ENCODE measurements at places on chromosomes 1 and 21.

- no peak overlapping the region for H3K27ac ChIP-seq
- no peaks in the 10 kb centered on the region for H3K27me3 ChIP-seq
- no peak for DNase-seq
- H3K4me1 ChIP-seq, result no peaks in the 10 kb centered on the region
- H3K36me3 ChIP-seq, result no peaks in the 10 kb centered on the region
Measured at GRCh38 chr1:98842241-98842640, 162.4 kb downstream of the PLPPR5 start.

GRCh38 chr1:108758796-108759195 lies 12.3 kb downstream of the STXBP3 start:
- peaks cover 21% of the 10 kb centered on the region for H3K36me3 ChIP-seq
- no peaks in the 10 kb centered on the region for H3K4me1 ChIP-seq
- no peaks in the 10 kb centered on the region for H3K27me3 ChIP-seq
- no peak overlapping the region for H3K4me3 ChIP-seq

- DNase-seq, result no peak
- H3K36me3 ChIP-seq, result no peaks in the 10 kb centered on the region
- no peaks in the 10 kb centered on the region for H3K27me3 ChIP-seq
- no peak overlapping the region for H3K4me3 ChIP-seq
- H3K27ac ChIP-seq, result no peak overlapping the region
Measured at GRCh38 chr1:198575798-198576641, 35.5 kb upstream of the ATP6V1G3 start.

DNA sequence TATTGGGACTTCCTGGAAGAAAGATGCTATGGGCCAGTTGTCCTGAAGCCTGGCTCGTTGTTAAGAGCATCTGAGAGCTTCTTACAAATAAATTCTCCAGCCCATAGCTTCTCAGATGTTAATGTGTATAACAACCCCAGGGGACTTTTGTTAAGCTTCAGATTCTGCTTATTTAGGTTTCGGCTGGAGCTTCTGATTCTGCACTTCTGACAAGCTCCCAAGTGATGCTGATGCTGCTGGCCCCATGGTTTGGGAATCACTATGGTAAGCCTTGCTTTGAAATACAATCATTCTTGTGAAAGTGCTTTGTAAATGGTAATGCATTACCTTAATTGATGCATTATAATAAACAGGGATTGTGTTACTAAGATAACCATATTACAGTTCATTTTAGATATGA lies 281.8 kb upstream of the PLD5 start:
- no peak overlapping the region for H3K27ac ChIP-seq
- no peaks in the 10 kb centered on the region for H3K4me1 ChIP-seq
- H3K36me3 ChIP-seq, result no peaks in the 10 kb centered on the region
- DNase-seq, result no peak
- no peak overlapping the region for H3K4me3 ChIP-seq

DNA sequence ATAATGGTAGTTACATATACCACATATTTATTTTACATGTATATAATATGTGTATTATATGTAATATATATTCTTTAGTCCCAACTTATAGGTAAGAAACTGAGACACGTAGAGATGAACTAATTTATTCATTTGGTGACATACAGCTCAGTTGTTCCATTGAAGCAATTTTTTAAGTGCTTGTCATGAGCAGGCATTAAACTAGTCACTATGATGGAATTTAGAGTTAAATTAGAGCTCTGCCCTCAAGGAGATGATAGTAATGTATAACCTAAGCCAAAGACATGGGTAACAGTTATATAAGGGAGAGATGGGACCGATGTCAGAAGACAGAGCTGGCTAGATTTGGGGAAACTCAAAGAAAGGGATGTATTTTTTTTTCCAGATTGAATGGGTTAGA lies 83.0 kb downstream of the ST6GALNAC5 start:
- H3K4me3 ChIP-seq, result no peak overlapping the region
- no peaks in the 10 kb centered on the region for H3K27me3 ChIP-seq
- H3K4me1 ChIP-seq, result no peaks in the 10 kb centered on the region
- H3K36me3 ChIP-seq, result no peaks in the 10 kb centered on the region
- H3K27ac ChIP-seq, result no peak overlapping the region

GRCh38 chr1:44985747-44986359 lies 542 bp downstream of the EIF2B3 start:
- no peaks in the 10 kb centered on the region for H3K27me3 ChIP-seq
- H3K27ac ChIP-seq, result peak overlapping the region; percentile 54
- peaks cover 7% of the 10 kb centered on the region for H3K4me1 ChIP-seq
- DNase-seq, result no peak
- H3K36me3 ChIP-seq, result peaks cover under 1% of the 10 kb centered on the region

DNA sequence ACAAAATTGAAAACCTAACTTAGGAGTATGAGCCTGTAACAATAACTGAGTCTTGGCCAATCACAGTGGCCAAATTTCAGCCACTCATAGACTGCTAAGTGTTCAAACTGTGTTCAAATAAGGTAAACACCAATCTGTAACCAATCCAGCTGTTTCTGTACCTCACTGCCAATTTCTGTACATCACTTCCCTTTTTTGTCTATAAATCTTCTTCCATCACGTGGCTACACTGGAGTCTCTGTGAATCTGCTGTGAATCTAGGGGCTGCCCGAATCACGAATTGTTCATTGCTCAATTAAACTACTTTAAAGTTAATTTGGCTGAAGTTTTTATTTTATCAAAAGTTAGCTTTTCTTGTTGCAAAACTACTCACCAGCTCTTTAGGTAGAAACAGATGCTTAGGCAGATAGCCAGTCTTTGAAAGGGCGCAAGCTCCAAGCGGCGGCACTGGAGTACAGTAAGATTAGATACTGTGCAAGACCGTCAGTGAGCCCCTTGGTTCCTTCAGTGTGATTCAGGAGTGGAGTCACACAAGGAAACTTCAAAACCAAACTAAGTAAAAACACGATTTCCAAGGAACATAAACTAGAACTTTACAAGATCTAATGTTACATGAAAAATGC lies 43.2 kb upstream of the ADGRL2 start:
- no peak overlapping the region for H3K27ac ChIP-seq
- DNase-seq, result no peak
- H3K4me1 ChIP-seq, result no peaks in the 10 kb centered on the region
- H3K27me3 ChIP-seq, result no peaks in the 10 kb centered on the region
- H3K4me3 ChIP-seq, result no peak overlapping the region
- no peaks in the 10 kb centered on the region for H3K36me3 ChIP-seq

- H3K36me3 ChIP-seq, result no peaks in the 10 kb centered on the region
- H3K4me3 ChIP-seq, result no peak overlapping the region
- H3K27ac ChIP-seq, result no peak overlapping the region
- H3K4me1 ChIP-seq, result no peaks in the 10 kb centered on the region
- no peaks in the 10 kb centered on the region for H3K27me3 ChIP-seq
- DNase-seq, result no peak
Measured at GRCh38 chr1:57122031-57122430, 156.2 kb upstream of the C8B start.

DNA sequence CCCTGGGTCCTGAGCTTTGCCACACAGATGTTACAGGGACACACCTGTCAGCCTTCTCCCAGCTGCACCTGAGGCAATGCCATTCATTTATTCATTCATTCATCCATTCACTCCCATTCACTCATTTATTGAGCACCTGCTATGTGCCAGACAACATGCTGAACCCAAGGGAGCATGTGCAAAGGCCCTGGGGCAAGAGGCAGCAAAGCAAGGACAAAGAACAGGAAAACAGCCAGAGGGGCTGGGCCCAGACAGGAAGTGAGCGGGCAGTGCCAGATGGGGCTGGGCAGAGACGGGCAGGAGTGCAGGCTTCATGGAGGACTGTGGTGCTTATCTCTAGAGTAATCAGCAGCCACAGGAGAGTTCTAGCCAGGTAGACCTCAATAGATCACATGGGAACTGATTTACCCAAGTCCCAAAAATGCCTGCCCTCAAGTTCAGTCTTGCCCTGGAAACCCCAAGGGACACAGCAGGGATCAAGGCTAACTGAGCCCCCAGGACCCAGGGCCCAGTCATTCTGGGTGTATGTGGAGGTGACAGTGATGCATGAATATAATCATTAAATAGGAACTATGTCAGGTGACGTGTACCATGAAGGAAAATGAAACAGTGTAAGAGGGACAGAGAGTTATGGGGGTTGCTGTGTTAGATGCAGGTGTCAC lies 530.3 kb downstream of the MATN1 start:
- H3K36me3 ChIP-seq, result no peaks in the 10 kb centered on the region
- no peaks in the 10 kb centered on the region for H3K27me3 ChIP-seq
- no peak overlapping the region for H3K4me3 ChIP-seq
- no peak for DNase-seq
- H3K27ac ChIP-seq, result no peak overlapping the region

DNA sequence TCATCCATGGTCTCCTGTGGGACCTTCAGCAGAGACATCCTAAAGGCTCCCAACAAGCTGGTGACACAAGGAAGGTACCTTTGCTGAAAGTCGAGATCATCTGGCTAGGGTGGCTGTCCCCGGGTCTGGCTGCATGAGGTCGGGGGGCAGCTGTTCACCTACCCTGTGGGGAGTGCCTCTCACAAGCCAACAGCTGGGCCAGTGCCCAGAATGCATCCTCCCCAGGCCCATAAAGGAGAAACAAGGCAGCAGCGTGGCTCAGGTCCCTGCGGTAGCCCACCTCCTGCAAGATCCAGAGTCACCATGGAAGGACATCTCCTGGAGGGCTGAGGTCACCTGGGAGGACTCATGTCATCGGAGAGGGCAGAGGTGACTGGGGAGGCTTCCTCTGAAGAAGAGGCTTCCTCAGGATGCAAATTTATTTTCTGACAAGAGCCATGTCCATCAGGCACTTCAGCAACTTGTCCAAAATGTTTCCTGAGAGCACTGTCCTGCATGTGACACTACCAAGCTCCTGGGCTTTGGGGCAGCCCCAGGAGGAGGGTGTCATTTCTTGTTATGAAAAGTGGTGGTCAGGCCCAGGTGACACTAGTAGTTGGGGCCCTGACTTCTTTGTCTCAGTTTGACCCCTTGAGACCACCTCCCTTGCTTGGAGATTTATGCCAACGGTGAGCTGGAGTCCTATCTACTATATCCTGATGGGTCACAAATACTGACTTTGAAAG lies 6.7 kb upstream of the SMYD3 start:
- no peaks in the 10 kb centered on the region for H3K27me3 ChIP-seq
- no peak overlapping the region for H3K27ac ChIP-seq
- H3K36me3 ChIP-seq, result no peaks in the 10 kb centered on the region
- DNase-seq, result no peak
- H3K4me3 ChIP-seq, result no peak overlapping the region

DNA sequence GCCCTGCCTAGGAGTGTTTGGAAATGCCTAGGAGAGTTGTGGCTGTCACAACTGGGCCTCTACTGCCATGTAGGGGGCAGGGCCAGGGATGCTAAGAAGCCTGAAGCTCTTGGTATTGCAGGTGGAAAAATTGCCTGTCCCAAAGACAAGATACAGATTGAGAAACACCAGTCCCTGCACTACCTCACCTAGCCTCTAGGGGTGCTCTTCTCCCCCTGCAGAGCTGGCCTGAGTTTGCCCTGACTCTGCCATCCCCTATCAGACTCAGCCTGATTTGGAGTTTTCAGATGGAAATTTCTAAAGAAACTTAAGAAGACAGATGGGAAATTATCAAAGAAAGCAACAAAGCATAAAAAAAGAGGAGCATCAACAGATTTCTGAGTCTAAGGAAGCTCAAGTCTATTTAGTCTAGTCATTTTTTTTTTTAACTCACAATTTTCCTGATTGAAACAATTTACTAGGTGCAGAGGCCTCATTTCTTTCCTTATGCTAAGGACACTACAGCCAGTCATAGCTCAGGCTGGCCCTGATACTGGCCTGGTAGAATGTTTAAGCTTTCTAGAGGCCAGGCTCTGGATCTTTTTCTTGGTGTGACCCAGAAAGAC lies 61.4 kb upstream of the LRRN2 start:
- no peaks in the 10 kb centered on the region for H3K36me3 ChIP-seq
- peaks cover 4% of the 10 kb centered on the region for H3K27me3 ChIP-seq
- H3K4me3 ChIP-seq, result no peak overlapping the region
- H3K4me1 ChIP-seq, result no peaks in the 10 kb centered on the region
- H3K27ac ChIP-seq, result no peak overlapping the region
